Type B pancreatic cell (in vitro differentiated cells): ENCODE measurements at places on chromosomes 3 and 15. TPM values are rescaled to one million over a fixed set of nuclear protein-coding genes. Genes with fewer than 3 reads are reported as not detected.

The KIF7 gene
- 5.5 and 15.5 TPM in 2 replicates for total RNA-seq

The MED12L gene
- 3.2 and 6.4 TPM in 2 replicates for total RNA-seq

The RBM15B gene
- 54.3 and 66.4 TPM in 2 replicates for total RNA-seq

GRCh38 chr3:132772252-132772651 lies 50.0 kb upstream of the NPHP3 start:
- DNase-seq: no peak

GRCh38 chr3:126948980-126949535 lies 33.9 kb upstream of the PLXNA1 start:
- DNase-seq: no peak

GRCh38 chr3:168847291-168847883 lies 751.7 kb upstream of the GOLIM4 start:
- no peak for DNase-seq

GRCh38 chr3:45885979-45886705 lies at the start of gene CCR9:
Gene CCR9, plus strand, starts transcription at chr3:45886543. Its CDS starts 8,391 bp downstream, at chr3:45894934.
- DNase-seq: no peak

GRCh38 chr15:100030586-100031229 lies 297.5 kb upstream of the LYSMD4 start:
- no peak for DNase-seq

DNA sequence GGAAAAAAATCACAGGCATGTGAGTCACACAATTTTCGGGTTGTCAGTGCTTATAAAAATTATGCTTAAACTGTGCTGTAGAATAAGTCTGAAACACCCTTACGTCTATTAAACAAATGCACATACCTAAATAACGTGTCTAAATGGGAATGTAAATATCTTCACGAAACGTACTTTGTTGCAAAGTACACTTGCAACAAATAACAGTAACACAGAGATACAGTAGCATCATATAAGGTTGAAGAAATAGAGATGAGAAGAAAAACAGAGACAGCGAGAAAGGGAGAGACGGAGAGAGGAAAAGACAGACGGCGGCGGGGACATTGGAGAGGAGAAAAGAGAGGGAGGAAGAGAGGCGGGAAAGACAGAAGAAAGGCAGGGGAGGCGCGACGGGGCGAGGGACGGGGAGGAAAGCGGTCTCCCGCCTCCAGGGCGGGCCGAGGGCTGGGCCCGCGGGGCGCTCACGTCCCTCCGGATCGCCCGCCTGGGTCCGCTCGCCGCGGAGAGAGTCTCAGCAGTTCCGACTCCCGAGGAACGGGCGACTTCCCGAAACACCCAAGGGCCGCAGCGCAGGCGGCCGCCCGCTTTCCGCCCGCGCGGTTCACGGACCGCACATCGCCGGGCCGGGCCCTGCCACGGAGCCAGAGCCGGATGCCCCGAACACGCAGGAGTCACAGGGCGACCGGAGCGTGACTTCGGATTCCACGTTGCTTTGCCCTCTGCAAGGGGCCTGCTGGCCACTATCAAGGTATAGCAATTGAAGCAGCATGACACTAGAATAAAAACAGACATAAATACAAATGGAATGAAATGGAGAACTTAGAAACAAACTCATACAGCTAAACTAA lies 153.4 kb downstream of the LMLN start:
- DNase-seq: no peak

DNA sequence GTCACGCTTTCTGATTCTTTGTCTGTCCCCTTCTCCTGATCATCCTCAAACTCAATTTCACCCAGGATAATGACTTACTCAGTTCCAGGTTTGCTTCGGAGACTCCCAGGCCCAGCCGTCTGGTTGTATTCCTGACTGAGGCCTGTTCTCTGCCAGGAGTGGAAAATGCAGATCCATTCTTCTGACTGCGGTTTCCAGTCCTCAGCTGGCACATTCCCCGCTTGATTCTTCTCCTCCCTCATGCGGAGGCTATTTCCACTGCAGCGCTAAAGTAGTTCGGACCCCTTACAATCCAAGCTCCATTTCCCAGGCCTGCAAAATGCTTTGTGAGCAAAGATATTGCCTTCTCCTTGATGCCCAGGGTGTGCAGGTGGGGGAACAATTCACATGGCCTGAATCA lies 47.2 kb upstream of the GALNT15 start:
- DNase-seq: no peak

DNA sequence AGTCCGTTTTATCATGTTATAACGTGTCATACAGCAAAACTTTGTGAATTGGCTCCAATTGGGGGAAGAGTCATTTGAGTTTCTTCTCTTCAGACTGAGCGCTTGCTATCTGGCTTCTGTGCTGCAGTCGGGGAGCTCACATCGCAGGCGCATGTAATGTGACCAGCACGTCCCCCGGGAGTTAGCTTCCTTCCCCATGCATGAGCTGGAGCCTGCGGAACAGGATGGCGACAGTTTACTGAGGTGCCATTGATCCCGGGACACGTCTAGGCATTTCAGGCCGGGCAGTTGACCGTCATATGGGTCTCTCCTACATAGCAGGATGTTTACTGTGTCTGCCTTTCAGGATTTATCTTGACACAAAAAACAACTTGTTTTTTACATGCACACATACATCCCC lies 44.8 kb downstream of the CMTM8 start:
- no peak for DNase-seq

- no peak for DNase-seq
These were observed 630.9 kb upstream of the TBL1XR1 start for GRCh38 chr3:177828208-177828565.

GRCh38 chr3:58074997-58075396 lies 66.8 kb downstream of the FLNB start:
- DNase-seq: no peak

GRCh38 chr3:133040696-133041523 lies 2.7 kb downstream of the TMEM108 start:
- peak; percentile 76 for DNase-seq

DNA sequence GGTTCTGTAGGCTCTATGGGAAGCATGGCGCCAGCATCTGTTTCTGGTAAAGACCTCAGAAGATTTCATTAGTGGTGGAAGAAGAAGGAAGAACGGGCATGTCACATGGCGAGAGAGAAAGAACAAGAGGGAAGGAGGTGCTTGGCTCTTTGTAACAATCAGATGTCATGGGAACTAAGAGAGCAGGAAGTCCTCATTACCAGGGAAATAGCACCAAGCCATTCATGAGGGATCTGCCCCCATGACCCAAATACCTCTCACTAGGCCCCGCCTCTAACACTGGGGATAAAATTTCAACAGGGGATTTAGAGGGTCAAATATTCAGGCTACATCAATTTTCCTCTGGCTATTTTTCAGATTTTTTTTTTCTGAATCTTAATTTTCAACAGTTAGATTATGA lies 954.3 kb downstream of the SQOR start:
- DNase-seq: no peak

- DNase-seq: no peak
These were observed 4.1 kb downstream of the CXCR6 start for GRCh38 chr3:45947361-45947760.

- DNase-seq: no peak
These were observed 52.7 kb downstream of the SACM1L start for GRCh38 chr3:45741742-45742460.

GRCh38 chr15:69653846-69654245 lies 201.2 kb downstream of the RPLP1 start:
- peak; percentile 49 for DNase-seq

GRCh38 chr3:11953778-11954177 lies 50.4 kb upstream of the SYN2 start:
- peak; percentile 11 for DNase-seq

- no peak for DNase-seq
These were observed 29.7 kb downstream of the ZBBX start for GRCh38 chr3:167350245-167350862.

- no peak for DNase-seq
These were observed 36.2 kb downstream of the AP4E1 start for GRCh38 chr15:50944672-50945071.
